Panc1 (cell line): ENCODE measurements at places on chromosomes 4 and X. TPM values are rescaled to one million over a fixed set of nuclear protein-coding genes. Genes with fewer than 3 reads are reported as not detected.

The SMIM9 gene
- not detected for total RNA-seq

The UBA6 gene
- 59.4 TPM for total RNA-seq

The CCNA2 gene
- total RNA-seq, result 31.8 TPM

DNA sequence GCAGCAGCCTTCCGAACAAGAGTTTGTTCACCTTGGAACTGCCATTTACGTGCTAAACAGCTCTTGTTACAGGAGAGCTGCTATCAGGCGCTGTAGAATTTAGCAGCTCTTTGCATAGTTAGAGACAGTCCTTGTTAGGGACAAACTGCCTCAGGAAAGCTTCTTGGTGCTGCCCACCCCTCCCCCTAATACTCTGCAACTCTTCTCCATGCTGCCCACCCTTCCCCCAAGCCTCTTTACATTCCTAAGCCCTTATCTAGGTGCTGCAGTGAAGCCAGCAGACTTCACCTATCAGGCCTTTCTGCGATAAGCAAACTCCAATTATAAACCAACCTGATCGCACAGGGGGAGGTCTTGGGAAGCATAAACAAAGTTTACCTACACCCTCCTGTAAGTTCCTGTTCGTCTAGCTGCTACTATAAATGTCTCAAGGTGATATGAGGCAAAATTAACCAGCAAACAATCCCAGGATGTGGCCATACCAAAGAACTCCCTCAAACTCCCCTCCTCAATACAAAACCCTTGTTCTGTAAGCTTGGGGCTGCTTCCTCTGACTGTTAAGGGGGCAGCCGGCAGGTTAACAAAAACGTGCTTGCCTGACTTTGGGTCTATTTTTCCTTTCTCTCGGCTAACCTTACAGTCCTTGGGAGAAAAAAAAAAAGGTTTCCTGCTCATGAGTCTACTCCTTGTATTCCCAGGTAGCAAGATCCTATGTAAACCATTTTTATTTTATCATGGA, 74.0 kb upstream of the GC start:
- H3K27me3 ChIP-seq, result no peaks in the 10 kb centered on the region
- H3K4me1 ChIP-seq, result no peaks in the 10 kb centered on the region
- H3K27ac ChIP-seq, result no peak overlapping the region
- DNase-seq, result no peak
- H3K36me3 ChIP-seq, result no peaks in the 10 kb centered on the region

- H3K27ac ChIP-seq, result no peak overlapping the region
- no peaks in the 10 kb centered on the region for H3K27me3 ChIP-seq
- no peak overlapping the region for H3K4me3 ChIP-seq
- H3K4me1 ChIP-seq, result no peaks in the 10 kb centered on the region
- DNase-seq, result no peak
- H3K36me3 ChIP-seq, result peaks cover 2% of the 10 kb centered on the region; the same call in 1 of the 2 replicates
These were observed 103.9 kb downstream of the PPA2 start for GRCh38 chr4:105369988-105370387.

GRCh38 chr4:10054571-10055041, 33.3 kb upstream of the SLC2A9 start:
- no peak overlapping the region for H3K27ac ChIP-seq
- H3K27me3 ChIP-seq, result no peaks in the 10 kb centered on the region
- DNase-seq, result no peak
- no peak overlapping the region for H3K4me3 ChIP-seq
- H3K36me3 ChIP-seq, result no peaks in the 10 kb centered on the region

DNA sequence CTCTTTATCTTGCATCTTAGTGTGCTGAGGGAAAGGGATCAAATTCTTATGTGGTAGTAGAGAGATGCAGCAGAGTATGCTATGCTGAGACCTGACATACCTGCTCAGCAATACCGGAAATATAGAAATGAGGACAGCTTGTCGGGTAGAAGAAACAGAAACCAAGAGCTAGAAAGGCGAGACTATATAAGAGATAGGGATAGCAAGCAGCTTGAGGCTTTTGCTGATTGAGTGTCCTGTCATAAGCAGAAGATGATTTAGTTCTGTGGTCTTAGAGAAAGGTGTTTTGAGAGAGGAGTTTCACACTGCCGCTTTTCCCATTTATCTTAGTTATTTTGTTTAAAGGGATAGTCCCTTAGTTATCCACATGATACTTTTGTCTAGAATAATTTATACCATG, 31.7 kb downstream of the USP9X start:
- no peak for DNase-seq
